ENCODE measurements at places on chromosomes 2 and 18. TPM values are rescaled to one million over a fixed set of nuclear protein-coding genes. Genes with fewer than 3 reads are reported as not detected.

The CRACDL gene
- total RNA-seq: not detected

The PNKD gene
- 24.0 TPM for total RNA-seq

The RESP18 gene
- not detected for total RNA-seq

The DSG1 gene
- total RNA-seq: not detected

The HOXD13 gene
- 7.5 TPM for total RNA-seq

The FZD7 gene
- 33.4 TPM for total RNA-seq

The SLC35G4 gene
- total RNA-seq: not detected

The ALPP gene
- not detected for total RNA-seq

The STPG4 gene
- 0.12 TPM for total RNA-seq

The EVX2 gene
- total RNA-seq: 0.11 TPM

The XDH gene
- under 0.01 TPM for total RNA-seq

The MEMO1 gene
- 32.7 TPM for total RNA-seq

The NAT8 gene
- not detected for total RNA-seq

The LCT gene
- under 0.01 TPM for total RNA-seq

The IL1B gene
- total RNA-seq: 1.7 TPM

The KCNG2 gene
- not detected for total RNA-seq

Measured in uterine smooth muscle cell (primary cell).